ENCODE measurements at places on chromosomes 3 and 15. TPM values are rescaled to one million over a fixed set of nuclear protein-coding genes. Genes with fewer than 3 reads are reported as not detected.

DNA sequence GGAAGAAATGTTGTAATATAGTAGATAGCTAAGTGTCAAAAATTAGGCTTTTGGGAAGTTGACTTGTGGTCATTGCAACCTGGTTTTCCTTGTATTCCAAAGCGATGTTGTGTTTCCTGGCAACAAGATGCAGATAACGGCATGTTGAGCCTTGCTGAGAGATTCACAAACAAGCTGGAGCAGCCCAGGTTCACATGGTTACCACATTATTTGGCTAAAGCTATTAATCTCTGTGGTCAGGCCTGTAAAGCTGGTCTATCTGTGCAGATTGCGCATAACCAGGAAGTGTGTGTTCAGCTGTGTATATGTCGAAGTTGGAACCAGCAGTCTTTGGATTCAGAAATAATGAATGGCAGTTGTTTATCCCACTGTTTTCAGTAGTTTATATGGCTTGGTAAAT is 6.6 kb downstream of the TIPARP start:
- DNase-seq, result no peak

GRCh38 chr3:175163686-175164085 is 304.6 kb downstream of the NAALADL2 start:
- DNase-seq, result no peak

- peak; percentile 77 for DNase-seq
Observed at GRCh38 chr3:178454726-178455125, 81.5 kb upstream of the KCNMB2 start.

DNA sequence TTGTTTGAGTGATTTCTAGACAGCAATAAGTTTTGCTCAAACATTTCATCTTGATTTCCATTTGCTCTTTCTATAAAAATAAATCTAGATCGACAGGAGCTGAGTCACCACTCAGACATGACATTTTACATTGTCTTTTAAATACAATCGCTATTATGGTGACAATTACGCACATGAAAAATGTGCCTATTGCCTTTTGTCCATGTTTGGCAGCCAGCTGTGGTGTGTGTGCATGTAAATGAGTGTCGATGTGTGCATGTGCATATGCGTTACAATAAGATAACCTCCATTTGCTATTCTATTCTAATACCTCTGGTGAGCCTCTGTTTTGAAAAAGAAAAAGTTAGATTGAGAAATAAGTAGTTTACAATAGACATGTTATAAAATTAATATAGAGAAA is 89.7 kb upstream of the GRM7 start:
- no peak for DNase-seq

DNA sequence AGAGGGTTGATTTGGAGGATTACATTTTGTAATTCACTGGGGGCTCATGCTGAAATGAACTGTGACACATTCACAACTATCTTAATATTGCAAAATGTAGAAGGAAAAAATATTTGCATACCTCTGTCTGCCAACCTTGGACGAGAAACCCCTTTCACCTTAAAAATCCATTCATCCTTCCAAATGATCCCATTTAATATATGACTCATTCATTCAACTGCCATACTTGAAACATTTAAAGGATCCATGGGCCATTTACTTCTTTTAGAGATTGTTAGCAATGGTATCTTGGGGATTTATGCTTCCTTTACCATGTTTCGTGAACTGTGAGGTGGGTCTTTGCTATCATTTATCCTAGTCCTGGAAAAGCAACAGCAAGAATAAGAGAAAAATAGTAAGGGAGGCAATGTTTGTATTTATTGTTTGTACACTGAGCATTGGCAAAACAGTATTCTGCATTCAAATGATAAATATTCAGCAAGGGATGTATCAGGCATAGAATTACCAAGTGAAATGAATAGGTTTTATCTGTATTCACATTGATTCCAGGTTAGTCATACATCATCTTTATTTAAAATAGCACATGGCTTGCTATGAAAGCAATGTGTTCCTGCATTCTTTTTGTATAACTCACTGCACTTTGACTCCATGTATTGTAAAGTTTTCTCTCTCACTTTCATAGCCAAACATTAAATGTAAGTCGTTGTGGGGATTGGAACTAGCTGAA is 378.1 kb downstream of the NSUN3 start:
- DNase-seq, result no peak

DNA sequence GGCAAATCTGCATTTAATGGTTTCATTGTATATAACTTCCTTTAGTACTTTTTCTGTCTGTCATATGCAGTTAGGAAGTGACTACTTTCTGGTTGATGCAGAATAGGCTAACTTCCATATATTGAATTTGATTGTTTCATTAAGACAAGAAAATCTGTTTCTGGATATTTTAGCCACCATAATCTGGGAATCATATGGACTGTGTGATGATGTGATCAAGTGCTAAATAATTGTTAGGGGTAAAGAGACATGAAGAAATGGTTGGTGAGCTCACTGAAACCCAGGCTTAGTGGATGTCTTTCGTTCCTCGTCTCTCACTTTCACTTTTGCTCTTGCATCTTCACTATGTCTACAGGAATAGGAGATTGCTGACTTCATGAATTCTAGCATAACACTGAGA is 3.5 kb upstream of the MNS1 start:
- DNase-seq, result no peak

DNA sequence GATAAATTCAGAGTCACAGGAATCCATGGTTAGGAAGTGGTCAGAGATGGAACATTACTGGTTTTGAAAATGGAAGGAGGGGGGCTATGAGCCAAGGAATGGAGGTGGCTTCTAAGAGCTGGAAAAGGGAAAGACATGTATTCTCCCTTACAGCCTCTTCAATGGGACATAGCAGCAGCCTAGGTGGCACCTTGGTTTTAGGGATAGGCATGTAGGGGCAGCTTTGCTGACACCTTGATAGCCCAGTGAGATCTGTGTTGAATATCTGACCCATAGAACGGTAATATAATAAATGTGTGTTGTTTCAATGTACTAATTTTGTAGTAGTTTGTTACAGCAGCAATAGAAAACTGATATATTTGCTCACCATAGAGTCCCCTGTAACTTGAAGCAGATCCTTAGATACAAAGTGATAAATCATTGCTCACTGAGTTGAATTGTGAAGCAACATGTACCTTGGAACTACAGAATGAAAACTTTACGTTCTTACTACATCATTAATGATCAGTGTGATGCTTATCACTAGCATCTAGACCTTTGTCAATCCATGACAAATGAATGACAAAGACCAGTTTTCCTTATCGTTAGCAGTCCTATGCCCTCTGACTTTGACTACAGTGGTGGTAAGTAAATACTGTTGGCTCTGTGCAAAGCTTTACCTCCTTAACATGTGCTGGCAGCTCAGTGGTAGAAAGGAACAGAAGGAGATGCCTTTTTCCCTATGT is 53.8 kb downstream of the TMEM45A start:
- DNase-seq, result no peak

GRCh38 chr3:71258116-71258515 is 325.4 kb downstream of the FOXP1 start:
- DNase-seq, result no peak

- no peak for DNase-seq
Observed at GRCh38 chr3:158248261-158248660, 138.4 kb downstream of the RSRC1 start.

GRCh38 chr3:13045904-13046568 is 27.2 kb downstream of the IQSEC1 start:
- DNase-seq, result no peak

DNA sequence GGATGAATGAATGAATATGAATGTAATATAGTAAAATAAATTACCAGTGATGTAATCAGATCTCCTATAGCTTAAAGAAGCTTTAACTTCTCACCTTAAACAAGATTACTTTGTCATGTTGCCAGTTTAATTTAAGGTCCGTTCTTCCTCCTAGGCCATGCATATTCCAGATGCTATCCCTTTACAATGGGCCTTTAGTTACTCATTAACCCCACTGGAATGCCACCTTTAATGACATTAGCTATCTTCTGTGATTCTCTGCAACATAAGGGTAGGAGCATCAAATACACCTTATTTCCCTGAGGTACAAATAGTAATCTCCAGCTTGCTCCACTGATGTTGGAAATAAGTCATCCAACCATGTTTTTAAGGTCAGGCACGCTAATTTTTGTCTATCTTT is 63.0 kb upstream of the TIMP4 start:
- no peak for DNase-seq

DNA sequence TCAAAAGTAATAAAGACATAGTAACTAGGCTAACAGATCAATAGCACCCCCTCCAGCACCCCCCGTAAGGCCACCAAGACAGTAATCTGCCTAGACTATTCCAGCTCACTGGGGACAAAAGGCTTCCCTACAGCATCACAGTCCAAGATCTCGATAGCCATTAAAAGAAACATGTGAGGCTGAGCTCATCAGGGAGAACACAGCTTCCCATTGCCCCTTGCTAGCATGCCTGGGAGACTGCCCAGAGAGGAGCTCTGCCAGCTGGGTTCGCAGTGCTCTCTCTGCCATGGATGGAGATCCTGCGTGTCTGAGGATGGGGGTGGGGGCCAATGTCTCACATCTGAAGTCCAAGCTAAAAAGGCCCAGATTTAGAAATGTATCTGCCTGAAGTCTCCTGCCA is 17.8 kb downstream of the LRIG1 start:
- DNase-seq, result peak; percentile 81

DNA sequence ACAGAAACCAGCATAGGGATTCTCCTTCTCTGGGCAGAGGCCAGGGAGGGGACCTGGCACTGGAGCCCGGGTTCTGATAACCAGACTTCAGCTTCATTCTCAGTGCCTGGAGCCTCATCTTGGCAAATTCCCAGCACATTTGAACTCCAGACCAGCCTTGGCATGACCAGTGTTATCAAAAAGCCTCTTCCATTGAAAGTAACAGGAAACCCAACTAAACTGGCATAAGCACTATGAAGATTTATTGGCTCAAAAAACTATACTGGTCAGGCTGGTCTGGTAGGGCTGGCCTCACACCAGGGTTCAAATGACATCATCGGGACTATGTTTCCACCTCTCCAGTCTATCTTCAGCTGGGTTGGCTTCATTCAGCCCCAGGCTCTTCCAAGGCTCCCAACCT is 48.1 kb upstream of the THUMPD3 start:
- no peak for DNase-seq

DNA sequence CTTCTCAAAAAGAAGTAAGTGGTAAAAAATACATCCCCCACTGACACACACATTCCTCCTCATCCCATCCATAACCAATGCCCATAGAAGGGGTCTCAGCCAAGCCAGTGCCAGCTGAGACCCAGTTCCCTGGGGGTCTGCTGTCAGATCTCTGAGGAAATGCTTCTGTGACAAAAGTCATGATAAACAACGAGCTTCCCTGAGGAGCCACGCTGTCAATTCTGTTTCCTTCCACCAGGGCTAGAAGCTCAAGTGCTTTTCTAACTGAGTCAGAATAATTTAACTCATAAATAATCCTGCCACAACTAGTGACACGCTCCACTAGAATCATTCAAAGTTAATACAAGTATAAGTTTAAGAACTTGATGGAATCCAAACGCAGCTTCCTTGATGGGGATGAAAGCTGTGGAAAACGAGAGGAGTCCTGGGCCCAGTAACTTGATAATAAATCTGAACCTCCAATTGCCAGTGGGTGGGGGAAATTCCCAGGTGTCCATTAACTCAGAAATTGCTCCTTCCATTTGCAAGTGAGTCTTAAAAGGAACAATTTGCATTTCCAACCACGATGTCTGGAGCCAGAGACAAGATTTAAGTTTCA is 348.7 kb upstream of the LMCD1 start:
- DNase-seq, result no peak

GRCh38 chr3:127730666-127731295 is 58.0 kb downstream of the ABTB1 start:
- DNase-seq, result no peak

DNA sequence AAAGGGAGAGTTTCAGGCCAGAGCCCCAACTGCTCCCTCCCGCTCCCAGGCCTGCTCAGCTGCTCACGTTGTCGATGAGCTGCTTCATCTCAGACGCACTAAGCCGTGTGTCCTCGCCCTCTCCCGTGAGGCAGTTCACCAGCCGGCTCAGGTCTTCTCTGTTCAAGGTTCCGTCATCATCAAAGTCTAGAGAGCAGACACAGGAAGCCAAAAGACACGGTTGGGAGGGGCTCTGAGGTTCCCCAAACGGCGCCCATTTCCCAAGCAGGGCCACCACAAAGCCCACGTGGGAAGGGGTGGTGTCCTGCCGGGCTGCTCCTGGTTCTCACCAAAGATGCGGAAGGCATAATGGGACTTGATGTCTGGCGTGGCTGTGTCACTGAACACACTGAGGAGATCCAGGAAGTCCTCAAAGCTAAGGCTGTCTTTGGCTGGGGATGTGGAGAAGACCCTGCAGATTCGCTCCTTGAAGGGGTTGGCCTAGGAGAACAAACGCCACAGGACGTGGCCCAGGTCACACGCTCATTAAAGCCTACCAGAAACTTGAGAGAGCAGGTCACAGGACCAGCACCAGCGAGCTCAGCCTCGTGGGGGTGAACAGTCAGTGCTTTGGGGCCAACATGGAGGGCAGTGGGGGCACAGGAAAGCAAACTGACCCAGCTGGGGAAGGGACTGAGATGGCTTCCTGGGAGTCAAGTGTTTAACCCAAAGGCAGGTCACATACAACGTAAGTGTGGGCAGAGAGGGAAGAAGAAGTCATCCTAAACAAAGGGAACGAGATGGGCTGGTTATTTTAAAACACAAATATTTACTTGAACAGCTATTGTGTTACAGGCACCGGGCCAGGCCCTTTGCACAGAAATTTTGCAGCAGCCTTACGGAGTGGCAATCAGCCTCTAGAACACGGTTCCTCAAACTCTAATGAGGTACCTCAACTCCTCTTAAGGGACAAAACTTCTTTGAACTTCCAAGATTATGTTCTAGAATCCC is 2.4 kb downstream of the CIB1 start:
- no peak for DNase-seq

DNA sequence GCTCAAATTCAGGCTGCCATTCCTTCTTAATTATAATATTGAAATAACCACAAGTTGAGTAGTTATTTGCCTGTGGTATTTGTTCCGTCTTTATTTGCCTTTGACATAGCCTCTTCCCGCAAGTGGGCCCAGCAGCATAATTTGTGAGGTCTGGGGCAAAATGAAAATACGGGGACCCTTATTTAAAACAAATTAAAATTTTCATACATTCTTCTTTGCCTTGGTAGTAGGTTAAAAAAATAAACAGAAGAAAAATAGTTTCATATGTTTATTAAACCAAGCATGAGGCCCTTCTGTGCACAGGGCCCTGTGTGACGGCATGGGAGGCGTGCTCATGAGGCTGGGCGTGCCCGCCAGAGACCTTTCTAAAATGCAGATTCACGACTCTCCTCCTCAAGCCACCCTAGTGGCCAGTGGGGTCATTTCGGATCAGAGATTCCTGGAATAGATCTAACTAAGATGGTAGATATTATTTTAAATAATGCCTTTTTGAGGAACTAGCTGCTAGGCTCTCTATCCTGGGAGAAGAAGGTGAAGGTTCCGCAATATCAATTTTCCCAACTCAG is 35.4 kb downstream of the MASP1 start:
- DNase-seq, result no peak

- no peak for DNase-seq
Observed at GRCh38 chr15:73437543-73438109, 5.3 kb upstream of the REC114 start.

Gene SEMA5B
- total RNA-seq, result 5.3 TPM

Gene P2RY13
- 0.96 TPM for total RNA-seq

Gene DNAH12
- total RNA-seq, result 0.16 TPM

Gene PCLAF
- 0.58 TPM for total RNA-seq

Gene ADAMTSL3
- total RNA-seq, result 11.9 TPM

Gene PLA2G4E
- not detected for total RNA-seq

Gene C3orf49
- total RNA-seq, result not detected

Gene FBXL22
- 29.5 TPM for total RNA-seq

Gene FHIT
- 16.0 TPM for total RNA-seq

Gene SOX14
- not detected for total RNA-seq

Gene CKMT1A
- not detected for total RNA-seq

Gene GPR149
- not detected for total RNA-seq

Gene EFCC1
- 1.5 TPM for total RNA-seq

Data from left ventricle myocardium inferior (tissue), 1 donor.